Stimulated activated CD4-positive, alpha-beta T cell treated with anti-CD3 and anti-CD28 coated beads, Interleukin-2, amount 100 ng/mL, for 4 hours (primary cell): ENCODE measurements at places on chromosomes 11 and 22.

DNA sequence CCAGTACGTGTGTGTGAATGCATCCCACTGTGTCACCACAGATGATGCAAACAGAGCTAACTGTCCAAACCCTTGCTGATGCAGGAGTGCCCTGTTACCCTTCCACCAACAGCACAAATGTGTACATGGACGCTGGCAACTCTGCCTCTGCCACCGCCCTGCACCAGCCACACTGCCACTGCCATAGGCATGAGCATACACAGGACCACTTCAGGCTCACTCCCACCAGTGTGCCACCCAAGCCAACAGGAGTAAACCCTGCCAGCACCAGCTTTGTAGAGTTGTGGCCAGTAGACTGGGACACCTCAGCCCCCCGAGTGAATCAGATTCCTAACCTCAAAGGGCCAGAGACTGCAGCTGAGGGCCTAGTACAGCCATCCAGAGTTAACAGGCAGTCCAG is 34.0 kb downstream of the NOX4 start:
- DNase-seq, result no peak

DNA sequence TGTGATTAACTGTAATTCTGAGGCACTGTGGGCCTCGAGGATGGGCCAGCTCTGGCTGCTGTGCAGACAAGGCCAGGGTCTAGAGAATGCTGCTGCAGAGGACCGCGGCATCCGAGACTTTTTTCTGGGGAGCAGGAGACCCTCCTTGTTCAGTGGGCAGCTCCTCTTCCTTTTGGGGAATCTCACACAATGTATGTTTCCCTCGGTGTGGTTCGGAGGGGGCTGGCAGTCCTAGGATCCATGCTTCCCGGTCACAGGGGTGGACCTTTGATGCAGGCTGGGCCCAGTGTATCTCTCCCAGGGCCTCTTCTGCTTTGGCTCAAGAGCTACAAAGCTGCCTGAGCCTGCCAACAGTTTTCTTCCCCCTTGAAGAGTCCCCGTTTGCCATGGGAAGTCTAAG is 31.5 kb downstream of the MYEOV start:
- DNase-seq, result no peak

DNA sequence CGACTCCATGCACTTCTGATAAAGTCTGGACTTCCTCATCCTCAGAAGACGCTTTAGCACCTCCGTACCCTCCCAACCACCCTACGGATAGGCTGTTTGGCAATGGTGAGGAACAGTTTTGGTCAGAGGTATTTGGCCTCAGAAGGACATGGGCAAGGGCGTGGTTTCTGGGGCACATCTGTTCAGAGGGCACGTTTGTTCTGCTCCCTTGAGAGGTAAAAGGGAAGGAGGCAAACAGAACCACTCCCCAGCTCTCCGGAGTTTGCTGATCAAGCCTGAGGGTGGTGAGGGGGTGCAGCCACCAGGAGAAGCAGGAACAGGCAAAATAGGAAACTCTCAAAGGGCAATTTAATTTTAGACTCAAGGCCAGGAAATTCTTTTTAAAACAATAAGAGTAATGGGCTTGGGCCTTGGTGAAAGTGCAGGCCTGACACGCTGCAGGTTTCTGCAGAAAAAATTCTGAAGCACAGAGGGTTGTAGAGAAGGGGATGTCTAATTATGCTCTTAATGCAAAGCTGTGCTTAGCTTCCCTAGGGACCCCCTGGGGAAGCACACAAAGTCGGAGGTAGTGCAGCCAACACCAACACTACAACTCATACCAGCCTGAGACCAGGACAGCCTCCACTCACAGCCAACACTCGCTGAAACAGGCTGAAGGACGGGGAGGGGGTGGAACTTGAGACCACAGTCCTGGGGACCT is 23.3 kb downstream of the ETS1 start:
- DNase-seq, result no peak

DNA sequence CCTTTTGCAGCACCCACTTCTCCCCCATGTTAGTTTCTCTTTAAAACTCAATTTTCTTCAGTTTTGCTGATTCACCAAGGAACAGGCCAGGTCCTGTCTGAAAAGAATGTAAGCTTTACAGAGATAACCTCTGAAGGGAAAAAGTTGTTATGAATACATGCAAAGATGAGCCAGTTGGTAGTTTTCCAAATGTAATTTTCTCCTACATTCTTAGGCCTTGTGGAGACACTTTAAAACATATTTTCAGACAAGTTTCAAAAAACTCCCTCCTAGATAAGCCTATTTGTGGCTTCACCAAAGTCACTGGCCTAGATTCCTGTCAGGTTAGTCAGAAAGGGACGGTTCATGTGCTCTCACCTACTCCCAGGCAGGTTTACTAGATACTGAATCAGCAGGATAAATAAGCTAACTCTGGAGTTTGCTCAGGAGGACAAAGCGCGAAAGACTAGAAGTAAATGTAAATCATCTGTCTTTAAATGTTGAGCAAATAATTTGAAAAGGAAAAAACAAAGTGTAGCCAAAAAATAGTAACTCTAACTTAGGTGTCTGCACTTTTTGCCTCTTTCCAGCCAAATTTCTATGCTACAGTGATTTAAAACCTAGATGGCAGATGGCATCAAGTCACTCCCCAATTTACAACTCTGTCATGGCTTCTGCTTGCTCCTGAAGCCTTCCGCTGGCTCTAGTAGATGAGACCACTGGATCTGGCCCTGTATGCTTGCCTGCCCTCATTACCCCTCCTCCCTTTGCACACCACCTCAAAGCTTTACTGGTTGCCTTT is 4.9 kb upstream of the ATP6V1E1 start:
- no peak for DNase-seq

- DNase-seq, result no peak
These were observed 1.5 kb upstream of the ALDH3B1 start for GRCh38 chr11:68008381-68009337.
